Temporal lobe (tissue), 4 donors: ENCODE measurements at places on chromosomes 5 and 9. TPM values are rescaled to one million over a fixed set of nuclear protein-coding genes. Genes with fewer than 3 reads are reported as not detected.

TERT gene
- total RNA-seq: not detected

FAM120AOS gene
- 20.9 TPM for total RNA-seq

FREM1 gene
- 1.7 TPM for total RNA-seq

COL27A1 gene
- 1.5 TPM for total RNA-seq

INSL6 gene
- not detected for total RNA-seq
